ENCODE measurements at places on chromosomes 4 and X.
A peak's percentile ranks its signal among the peaks of the same experiment; 100 is the strongest.

DNA sequence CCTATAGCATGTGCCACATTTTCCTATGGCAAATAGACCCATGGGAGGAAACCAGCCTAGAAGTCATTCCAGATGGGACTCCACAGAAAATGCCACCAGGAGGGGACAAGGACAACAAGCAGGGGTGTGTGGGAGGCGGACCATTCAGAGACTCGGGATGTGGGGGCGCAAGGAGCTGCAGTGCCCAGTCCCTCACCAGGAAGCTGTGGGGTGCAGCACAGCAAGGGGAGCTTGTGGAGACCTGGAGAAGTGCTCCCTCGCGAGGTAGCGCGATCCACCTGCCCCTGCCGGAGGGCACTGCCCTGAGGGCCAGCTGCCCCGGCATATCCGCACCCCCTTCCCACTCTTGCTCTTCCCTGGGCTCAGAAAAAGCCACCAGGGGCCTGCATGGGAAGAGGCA is 45.5 kb upstream of the C4orf50 start:
- no peak for DNase-seq

GRCh38 chr4:38292529-38292928 is 332.3 kb downstream of the PTTG2 start:
- DNase-seq = no peak

- DNase-seq = no peak
These were observed 250.6 kb downstream of the USP46 start for GRCh38 chr4:52408471-52408870.

- no peak for DNase-seq
These were observed 849.1 kb upstream of the SLIT2 start for GRCh38 chr4:19402581-19403065.

DNA sequence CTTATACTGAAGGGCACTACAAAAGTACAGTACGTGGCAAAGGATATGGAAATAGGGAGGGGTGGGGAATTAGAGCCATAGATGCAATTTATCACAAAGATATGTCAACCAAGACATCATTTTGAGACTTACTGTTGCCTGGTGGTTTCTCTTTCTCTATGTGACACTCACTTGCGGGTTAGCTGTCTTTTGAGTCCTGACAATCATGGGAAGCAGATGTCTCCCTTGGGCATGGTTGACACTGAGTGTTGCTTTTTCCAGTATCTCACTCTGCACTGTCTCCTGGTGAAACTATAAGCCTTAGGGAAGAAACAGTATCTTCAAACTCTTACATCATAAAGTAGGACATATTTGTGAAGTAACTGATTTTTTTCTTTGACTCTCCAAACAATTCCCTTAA is 383.5 kb upstream of the LCORL start:
- no peak for DNase-seq

DNA sequence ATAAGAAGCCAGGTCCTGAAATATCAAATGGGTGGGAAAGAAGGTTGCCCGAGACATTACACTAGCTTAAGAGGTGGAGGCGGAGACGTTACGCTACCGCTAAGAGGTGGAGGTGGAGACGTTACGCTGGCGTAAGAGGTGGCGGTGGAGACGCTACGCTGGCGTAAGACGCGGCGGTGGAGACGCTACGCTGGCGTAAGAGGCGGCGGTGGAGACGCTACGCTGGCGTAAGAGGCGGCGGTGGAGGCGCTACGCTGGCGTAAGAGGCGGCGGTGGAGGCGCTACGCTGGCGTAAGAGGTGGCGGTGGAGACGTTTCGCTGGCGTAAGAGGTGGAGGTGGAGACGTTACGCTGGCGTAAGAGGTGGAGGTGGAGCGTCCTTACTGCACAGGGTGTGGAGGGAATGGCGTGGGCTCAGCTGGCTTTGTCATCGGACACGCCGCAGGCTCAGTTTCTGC is 12.8 kb downstream of the CYP4V2 start:
- DNase-seq = peak; percentile 67

DNA sequence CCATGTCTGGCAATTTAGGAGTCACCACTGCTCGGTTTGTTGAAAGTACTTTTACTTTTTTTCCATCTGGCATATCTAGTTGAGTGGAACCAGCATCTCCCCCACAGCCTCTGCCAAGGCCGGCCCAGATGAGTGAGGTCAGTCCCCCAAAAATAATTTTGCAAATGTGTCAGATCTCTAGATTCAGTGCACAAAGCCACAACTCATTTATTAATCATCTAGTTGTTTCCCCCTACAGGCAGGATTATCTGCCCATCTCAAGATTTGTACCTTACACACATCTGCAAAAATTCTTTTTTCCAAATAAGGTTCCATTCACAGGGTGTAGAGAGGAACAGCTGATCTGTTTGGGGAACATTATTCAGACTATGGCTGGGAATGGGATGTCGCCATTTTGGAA is 174.0 kb upstream of the MXRA5 start:
- DNase-seq = no peak

GRCh38 chr4:19930742-19931141 is 321.0 kb upstream of the SLIT2 start:
- no peak for DNase-seq

DNA sequence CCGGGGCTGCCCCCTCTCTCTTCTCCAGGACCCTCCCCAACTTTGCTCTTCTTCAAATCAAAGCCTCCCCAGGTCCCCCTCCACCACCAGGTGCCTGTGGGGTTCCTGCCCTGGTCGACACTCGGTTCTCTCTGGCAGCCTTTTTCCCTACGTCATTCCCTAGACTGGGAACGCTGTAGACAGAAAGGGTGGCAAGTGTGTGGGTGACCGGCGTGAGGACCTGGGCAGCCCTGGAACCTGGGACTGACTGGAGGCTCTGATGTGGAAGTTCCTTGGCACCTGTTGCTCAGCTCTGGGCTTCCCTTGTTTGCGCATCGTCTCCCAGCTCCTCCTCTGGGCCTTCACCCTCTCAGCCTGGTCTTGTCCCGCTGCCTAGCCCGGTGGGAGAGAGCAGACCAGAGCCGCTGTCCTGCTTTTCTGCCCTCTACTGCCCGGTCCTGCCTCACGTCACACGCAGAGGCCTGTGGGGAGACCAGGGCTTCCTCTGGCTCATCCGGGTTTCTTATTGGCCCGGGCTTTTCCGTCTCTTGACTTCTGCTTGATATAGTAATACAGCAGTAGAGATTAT is 1.3 kb downstream of the TACC3 start:
- DNase-seq = no peak

GRCh38 chr4:180422989-180423711 is 1820.1 kb upstream of the TENM3 start:
- no peak for DNase-seq

DNA sequence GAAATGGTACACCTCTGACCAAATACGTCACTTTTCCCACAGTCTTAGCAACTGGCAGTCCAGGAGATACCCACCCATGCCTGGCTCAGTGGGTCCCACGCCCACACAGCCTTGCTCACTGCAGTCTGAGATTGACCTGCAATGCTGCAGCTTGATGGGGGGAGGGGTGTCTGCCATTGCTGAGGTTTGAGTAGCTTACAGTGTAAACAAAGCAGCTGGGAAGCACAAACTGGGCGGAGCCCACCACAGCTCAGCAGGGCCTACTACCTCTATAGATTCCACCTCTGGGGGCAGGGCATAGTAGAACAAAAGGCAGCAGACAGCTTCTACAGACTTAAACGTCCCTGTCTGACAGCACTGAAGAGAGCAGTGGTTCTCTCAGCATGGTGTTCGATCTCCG is 52.7 kb downstream of the AMER1 start:
- DNase-seq = no peak

- DNase-seq = no peak
These were observed 115.5 kb downstream of the JADE1 start for GRCh38 chr4:128924951-128925350.
